Stimulated activated naive CD8-positive, alpha-beta T cell treated with anti-CD3 and anti-CD28 coated beads, Interleukin-15, amount 100 ng/mL, for 72 hours (primary cell): ENCODE measurements at places on chromosomes 13 and 19.

GRCh38 chr13:60137911-60138560, 25.7 kb downstream of the DIAPH3 start:
- no peak for DNase-seq

- peak; percentile 83 for DNase-seq
Measured at GRCh38 chr19:33521480-33522370, at the start of gene PEPD. Gene PEPD (minus strand): TSS chr19:33521791. CDS start chr19:33521760, 31 bp downstream.

GRCh38 chr19:16946951-16947940, 58.4 kb downstream of the F2RL3 start:
- DNase-seq, result no peak

DNA sequence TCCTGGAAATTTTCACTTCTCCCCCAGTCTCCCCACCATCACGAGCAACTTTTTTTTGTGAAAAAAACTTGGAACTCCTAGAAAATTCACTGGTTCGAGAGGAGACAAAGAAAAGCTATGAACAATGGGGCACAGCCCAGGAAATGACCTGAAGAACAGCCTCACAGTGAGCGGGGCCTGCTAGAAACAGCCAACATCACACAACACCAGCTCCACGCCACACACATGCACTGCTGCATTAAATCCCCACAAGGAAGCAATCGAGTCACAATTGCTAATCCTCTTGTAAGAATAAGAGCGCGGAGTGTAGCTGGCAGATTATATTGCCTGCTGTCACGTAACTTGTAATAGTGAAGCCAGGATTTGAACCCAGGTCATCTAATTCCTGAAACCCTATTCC, 48.8 kb downstream of the SLC7A1 start:
- DNase-seq, result no peak

GRCh38 chr19:47036097-47036651, 12.2 kb downstream of the TMEM160 start:
- DNase-seq, result no peak

GRCh38 chr19:31096062-31096830, 253.0 kb downstream of the TSHZ3 start:
- no peak for DNase-seq

DNA sequence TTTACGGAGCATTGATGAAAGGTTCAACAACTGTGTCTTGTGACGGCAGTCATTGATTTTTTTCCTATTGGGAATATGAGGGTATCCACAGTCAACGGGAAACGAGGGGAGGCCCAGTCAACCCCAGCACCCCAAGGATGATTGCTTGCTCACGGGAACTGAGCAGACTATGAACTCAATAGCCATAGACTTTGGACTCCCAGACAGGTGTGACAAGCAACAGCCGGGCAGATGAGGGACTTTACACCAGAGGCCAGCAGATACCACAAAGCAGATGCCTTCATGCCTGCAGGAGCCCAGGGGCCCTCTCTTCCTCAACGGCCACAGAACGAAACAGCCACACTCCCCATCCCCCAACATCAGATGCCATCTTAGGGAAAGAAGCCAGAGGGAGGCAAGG, 80.3 kb upstream of the FLT1 start:
- DNase-seq, result no peak

GRCh38 chr19:33785795-33786194, 10.9 kb upstream of the KCTD15 start:
- no peak for DNase-seq

DNA sequence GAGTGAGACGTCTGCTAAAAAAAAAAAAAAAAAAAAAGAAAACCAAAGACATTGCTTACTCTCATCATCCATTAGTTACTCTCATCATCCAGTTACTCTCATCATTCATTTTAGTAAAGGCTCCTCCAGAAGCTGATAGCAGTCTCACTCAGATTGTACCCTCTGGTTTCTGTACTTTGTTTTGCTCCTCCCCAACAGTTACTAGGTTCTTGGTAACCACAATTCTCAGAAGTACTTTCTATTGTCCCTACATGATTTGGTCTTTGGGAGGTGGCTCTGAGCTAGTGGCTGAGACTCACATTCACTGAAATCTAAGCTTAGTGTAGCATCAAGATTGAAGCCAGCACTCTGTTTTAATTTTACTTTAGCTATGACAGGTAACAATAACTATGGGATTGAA, 14.3 kb downstream of the ERICH4 start:
- no peak for DNase-seq

GRCh38 chr13:79874396-79875360, 393.7 kb downstream of the NDFIP2 start:
- DNase-seq, result no peak

GRCh38 chr19:13980340-13980739, 25.8 kb downstream of the RFX1 start:
- DNase-seq, result no peak
